Right lobe of liver (tissue), 6 donors: ENCODE measurements at places on chromosomes 12 and 14.
A peak's percentile ranks its signal among the peaks of the same experiment; 100 is the strongest.

GRCh38 chr12:130849561-130850417, 10.7 kb upstream of the STX2 start:
- no peak for DNase-seq

GRCh38 chr12:51126297-51126696, 42.9 kb upstream of the CSRNP2 start:
- no peak for DNase-seq

- DNase-seq = no peak
Measured at GRCh38 chr14:104805941-104806624, 5.2 kb downstream of the ZBTB42 start.

DNA sequence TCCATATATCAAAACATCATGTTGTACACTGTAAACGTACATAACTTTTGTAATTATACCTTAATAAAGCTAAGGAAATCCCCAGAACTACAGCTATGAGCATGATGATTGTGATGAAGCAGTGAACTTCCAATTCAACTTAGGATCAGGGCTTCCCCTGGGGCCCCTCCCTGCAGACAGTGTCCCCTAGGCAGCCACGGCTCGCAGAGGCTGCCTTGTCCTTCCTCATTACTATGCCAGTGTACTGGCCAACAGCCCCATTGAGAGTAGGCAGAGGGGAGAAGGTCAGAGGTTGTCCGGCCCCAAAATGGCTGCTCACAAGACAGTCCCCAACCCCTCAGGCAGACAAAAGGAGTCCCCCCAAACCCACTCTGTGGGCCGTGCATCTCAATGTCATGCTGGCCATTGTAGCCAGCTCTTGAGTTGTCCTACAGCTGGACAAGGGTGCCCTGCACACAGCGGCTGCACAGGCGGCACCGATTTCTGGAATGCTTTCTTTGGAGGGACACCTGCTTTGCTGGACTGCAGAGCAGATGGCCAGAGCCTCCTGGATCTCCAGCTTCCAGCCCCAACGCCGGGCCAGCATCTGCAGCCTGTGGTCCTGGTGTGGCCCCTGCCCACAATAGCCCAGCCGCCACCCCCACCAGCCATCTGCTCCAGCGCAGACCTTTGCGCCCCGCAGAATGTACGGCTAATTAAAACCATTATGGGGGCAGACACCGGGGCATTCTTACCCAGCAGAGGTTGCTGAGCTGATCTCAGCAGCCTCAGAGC, 46.1 kb downstream of the NIN start:
- DNase-seq = no peak

DNA sequence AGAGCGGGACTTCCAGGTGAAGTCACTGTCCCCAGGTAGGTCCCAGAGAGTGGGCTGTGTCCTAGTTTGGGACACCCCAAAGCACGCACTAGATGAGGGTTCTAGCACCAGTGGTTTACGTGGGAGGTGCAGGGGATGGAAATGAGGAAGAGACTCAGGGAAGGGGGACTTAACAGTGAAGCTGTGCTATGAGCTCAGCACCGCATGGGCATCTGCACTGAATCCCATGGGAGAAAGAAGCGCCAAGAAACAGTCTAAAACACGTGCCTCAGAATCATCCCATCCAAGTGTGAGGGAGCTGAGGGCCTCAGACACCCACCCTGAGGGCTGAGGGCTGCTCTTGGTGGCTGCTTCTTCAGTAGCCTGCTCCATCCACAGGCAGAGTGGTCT, 71.5 kb upstream of the ZFP36L1 start:
- DNase-seq = no peak

DNA sequence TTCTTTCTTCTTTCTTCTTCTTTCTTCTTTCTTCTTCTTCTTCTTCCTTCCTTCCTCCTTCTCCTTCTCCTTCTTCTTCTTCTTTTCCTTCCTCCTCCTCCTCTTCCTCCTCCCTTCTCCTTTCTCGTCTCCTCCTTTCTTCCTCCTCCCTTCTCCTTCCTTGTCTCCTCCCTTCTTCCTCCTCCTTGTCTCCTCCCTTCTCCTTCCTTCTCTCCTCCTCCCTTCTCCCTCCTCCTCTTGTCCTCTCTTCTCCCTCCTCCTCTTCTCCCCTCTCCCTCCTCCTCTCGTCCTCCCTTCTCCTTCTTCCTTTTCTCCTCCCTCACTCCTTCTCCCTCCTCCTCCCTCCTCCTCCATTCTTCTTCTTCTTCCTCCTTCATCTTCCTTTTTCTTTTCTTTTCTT, 44.5 kb downstream of the NUBPL start:
- DNase-seq = no peak

- peak; percentile 36 for DNase-seq
Measured at GRCh38 chr12:31859232-31859977, 99.8 kb upstream of the RESF1 start.

- no peak for DNase-seq
Measured at GRCh38 chr12:123900871-123901376, 71.7 kb downstream of the CCDC92 start.

DNA sequence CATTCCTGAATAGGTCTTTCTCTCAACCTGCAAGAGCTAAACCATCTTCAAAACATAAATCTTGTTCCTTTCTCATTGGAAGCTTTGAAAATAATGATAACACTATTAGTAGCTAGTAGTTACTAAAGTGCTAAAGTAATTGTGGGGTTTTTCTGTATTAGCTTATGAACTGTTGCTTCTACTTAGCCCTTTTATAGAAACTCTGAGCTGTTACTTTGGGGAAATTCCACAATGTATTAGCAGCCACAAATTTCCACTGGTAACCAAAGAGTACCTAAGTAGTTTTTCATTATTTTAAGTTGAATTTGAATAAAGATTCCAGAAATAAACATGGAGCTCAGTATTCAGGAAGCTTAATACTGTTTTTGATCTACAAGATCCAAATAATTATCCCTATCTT, 6.4 kb upstream of the MAPK1IP1L start:
- DNase-seq = no peak

DNA sequence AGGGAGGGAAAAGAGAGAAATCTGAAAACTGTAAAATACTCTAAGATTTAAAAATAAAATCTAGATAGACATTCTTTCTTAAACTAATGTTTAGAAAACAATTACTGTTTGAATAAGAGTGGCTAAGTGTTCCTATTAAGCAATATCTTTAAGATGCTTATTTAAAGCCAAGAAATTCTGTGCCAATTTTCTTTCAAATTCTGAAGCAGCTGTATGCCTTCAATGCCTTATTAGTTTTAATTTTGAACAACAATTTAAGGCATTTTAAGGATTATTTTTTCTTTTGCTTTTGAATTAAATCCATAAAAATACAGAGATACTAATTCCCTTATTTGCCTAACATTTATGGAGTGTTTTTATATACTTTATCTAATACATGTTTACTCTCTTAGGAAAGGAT, 50.3 kb upstream of the KITLG start:
- DNase-seq = no peak

GRCh38 chr14:104882325-104882973, 17.4 kb downstream of the CEP170B start:
- peak; percentile 28 for DNase-seq

DNA sequence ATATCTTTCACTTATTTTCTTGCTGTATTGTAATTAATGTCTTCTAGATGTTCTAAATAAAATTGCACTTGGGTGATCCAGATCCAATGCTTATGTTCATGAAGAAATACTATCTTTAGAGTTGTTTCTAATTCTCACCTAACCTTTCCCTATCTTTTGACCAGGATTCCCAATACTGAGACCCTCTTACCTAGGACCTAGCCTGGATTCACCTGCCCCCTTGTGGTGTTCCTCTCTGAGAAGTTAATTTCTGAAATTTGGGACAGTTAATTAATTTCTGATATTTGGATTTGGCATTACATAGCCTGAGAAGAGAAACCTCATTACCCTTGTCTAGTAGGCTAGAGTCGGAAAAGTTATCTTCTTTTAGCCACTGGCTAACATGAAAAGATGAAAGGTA, 29.5 kb downstream of the FOXA1 start:
- DNase-seq = no peak

DNA sequence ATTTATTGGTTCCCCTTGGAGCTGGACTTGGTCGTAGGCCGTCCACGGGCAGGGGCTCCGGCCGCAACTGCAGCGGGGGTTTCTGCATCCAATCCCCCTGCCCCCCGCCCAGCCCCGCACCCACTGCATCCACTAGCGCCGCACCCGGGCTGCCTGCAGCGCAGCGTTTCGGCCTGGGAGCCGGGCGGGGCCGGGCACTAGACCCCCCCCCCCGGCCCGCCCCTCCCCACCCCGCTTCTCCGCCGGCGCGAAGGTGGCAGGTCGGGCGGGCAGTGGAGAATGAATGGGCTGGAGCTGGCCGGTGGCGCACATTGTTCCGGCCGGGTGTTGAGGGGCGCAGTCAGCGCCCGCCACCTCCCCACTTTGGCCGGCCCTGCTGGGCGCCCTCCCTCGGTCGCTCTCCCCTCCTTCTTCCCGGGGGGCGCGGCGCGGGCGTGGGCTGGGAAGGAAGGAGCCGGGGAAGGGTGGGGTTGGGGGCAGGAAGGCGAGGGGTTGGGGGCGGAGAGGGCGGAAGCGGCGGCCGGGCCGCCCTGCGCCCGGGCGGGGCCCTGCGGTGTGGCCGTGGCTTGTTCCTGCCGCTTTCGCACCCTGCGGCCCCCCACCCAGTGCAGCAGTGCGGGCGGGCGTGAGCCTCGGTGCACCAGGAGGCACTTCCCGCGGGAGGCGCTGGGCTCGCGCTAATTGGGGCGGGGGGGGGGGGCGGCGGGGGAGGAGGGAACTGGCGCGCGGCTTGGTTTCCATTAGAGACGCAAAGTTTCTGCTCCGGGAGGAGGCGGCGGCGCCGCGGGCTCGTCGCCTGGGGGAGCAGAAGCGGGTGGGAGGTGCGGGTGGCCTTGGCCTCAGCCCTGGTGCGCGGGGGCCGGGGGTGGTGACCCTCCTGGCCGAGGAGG, 841 bp downstream of the CALM1 start:
- DNase-seq = peak; percentile 64

DNA sequence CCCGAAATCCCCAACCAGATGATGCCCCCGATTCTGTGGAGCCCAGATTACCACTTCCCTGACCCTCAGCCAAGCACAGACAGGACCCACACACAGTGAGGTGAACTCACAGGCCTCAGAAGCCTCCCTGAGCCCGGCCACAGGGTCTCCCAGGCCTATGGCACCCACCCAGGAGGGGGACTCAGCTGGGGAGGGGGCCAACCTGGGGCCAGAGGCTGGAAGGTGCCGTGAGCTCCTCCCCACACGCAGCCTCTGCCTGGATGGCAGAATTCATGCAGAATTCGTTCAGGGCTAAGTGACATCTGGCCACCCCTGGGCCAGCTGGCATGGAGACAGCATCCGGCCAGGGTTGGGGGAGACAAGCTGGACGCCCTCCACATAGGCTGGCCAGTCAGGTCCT, 11.8 kb downstream of the TMEM179 start:
- DNase-seq = no peak

GRCh38 chr14:72608391-72609204, 285.3 kb downstream of the DPF3 start:
- no peak for DNase-seq

DNA sequence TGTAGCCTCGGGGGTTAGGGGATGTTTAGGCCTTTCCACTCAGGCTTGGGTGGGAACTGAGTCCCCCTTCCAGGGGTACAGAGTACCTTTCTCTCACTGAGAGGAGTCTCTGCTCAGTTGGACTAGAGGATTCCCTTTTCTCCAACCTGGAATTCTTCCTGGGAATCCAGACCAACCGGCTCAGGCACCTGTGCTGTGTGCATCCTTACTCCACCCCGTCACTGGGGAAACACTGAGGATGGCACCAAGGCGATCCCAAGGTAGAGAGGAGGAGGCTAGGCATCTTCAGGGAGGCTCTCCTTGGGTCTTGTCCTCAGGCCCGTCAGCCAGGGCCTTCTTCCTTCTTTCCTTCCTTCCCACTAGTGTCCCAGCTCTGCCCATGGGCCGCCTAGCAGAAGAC, 871 bp upstream of the TGM1 start:
- DNase-seq = no peak

- no peak for DNase-seq
Measured at GRCh38 chr14:85471744-85472143, 58.2 kb upstream of the FLRT2 start.
